ENCODE measurements at places on chromosomes 1 and 21.
A peak's percentile ranks its signal among the peaks of the same experiment; 100 is the strongest.

DNA sequence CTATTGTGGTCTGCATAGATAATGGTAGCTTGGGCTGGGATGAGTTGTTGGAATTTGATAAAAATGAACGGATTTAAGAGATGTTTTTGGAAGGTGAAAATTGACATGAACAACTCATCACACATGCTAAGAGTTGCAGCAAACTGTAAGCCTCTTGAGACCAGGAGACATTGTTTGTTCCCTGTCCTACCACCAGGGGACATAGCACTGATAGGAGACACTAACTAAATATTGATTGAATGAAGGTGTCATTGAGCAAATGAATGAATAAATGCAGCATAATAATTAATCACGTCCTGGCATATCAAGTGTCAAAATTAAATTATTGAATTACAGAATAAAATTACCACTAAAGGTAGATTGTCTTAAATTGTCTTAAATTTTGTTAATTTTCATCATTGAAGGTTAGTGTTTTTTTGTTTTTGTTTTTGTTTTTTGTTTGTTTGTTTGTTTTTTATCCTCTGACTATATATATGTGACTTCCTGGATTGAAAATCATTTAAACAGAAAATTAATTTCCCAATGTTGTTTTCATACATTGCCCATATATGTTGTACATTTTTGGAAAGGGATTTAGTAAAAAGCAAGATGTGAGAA, 285.3 kb upstream of the C1orf105 start:
- DNase-seq, result no peak

- no peak for DNase-seq
Observed at GRCh38 chr1:80607064-80607463, 1193.7 kb upstream of the ADGRL2 start.

- no peak for DNase-seq
Observed at GRCh38 chr1:81410351-81410750, 390.4 kb upstream of the ADGRL2 start.

DNA sequence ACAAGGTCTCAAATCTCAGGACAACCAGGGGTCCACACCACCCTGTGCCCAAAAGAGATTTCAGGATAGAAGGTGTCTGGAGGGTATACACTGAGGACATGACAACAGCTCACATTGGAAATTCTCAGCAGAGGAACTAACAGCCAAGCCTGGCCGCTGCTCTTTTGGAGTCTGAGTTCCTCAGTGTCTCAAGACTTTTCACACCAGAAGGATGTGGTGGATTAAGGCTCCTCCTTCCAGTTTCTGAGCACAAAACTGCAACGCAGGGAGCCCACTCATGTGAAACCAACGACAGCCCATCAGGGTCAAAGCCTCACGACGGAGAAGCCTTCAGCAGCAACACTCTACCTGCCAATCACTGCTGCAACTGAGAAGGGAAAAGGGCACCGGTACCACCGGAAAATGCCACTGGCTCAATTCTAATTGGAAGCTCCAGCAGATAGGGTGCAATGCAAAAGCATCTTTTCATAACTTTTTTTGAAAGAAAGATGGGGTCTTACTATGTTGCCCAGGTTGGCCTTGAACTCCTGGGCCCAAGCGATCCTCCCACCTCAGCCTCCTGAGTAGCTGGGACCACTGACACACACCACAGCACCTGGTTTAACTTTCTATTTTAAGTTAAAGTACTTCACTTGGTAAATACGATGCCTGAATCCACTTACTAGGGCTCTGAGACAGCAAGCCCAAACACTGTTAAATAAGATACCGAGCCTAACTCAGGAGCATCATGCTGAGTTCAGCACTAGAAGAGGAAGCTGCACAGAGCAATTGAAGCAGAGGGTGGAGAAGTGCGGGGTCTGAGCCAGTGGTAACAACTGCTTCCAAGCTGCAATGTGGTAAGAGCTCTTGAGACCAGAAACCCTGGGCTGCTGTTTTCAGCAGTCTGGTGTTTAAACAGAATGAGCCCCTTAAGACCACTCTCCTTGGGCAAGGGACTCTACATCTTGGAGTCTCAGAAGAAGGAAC, 7.8 kb downstream of the CAPZB start:
- peak; percentile 31 for DNase-seq

GRCh38 chr1:17420391-17420918, 19.0 kb downstream of the RCC2 start:
- DNase-seq, result no peak

GRCh38 chr1:173648880-173649605, 13.9 kb downstream of the TEX50 start:
- DNase-seq, result no peak

DNA sequence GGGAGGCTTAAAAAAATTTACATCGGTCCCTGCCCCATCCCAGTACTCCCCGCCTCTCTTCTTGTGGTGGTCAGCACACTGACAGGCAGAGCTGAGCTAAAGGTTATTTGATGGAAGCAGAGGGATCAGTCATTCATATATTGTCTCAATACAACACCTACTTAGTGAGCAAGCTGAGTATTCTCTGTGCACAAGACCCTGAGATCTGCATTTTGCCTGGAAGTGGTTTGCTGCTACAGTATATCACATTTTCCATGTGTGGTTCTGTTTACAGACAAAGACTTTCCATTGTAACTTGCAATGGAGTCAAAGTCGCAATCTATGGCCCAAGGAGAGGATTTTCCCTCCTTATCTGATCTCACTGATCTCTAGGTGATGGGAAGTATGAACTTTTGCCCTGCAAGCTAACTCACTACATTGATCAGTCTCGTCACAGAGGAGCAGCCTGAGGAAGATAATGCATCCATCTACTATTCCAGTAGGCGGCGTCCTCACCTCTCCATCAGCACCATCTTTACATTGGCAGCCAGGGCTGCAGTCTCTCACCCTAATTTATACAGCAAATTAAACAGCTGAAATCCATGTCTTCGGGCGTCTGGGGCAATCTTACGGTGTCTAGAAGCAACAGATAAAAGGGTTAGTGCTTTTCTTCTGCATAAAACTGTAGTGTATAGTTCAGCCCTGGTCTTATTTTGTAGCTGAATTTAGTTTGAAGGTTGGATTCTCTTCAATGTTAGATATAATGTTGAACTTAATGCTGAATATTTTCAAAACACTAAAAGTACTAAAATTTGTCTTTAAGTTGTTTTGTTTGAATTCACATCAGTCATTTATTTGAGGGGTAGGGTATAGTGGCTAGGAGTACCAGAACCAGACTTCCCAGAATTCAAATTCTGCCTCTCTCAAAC, 3.2 kb upstream of the TRAF5 start:
- DNase-seq, result peak; percentile 67

DNA sequence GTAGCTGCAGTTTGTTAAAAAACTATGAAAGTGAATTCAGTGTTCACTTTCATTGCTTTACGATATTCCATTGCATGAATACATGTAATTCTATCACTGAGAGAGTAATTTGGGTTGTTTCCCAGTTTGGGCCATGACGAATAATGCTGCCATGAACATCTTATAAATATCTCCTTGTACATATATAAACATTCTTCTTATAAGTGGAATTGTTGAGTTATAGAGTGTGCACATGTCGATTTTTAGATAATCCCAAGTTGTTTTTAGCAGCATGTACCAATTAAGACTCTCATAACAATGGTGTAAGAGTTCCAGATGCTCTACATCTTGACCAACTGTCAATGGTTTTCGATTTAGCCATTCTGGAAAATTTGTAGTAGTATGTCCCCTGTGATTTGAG, 40.9 kb downstream of the ALG6 start:
- no peak for DNase-seq
